ENCODE measurements at places on chromosomes 7 and 10.
A peak's percentile ranks its signal among the peaks of the same experiment; 100 is the strongest.

DNA sequence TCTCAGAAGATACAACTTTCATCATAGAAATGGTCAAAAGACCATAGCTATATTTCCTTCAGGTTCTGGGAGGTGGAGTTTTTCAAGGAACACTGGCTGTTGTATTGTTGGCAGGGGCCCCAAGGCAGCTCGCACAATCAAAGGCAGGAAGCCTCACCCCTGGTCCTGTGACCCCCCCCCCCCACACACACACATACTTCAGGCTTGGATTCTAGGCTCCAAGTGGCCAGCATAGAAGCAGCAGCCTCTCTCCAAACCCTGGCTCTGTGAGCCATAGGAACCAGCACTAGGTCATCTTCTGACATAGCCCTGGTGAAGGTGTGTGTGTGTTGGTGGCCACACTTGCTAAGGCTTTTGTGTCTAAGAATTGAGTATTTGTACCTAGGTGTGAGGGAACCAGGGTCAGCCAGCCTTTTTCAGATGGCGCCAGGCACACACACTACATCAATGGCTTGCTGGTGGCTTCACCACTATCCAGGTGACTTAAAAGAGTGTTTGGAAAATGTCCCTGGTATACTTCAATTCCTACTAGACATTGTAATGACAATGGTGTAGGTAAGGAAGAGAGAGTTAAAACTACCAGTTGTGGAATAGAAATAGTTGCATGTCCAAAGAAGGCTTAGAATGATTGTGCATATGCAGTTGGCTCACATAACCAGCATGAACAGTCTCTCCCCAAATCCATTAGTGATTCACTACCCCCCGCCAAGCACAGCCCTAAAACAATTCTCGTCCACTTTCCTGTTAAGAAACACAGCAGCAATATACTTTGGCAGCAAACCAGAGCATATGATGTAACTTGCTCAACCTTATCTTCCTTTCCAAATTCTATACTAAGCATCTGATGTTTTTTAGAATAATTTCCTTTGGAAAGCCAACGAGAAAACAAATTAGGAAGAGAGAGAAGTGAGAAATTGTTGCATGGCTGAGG, 91.3 kb downstream of the AVL9 start:
- no peak for DNase-seq

DNA sequence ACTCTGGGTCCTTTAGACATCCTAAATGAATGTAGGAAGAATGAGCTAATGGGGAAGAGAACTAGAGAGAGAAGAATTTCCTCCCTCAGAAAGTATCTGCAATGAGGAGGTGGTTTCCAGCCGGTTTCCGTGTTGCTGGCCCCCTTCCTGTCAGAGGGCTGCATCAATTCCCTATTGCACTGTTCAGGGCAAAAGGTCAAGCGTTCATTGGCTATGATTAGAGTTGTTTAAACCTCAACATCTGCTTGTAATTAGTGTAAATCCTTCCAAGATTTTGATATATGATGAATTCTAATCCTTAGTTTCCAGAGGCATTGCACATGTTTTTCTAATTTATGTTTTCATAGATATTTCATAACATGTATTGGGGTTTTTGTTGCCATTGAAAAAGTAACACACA, 107.3 kb upstream of the SGCE start:
- no peak for DNase-seq

GRCh38 chr7:28530175-28530802, 118.0 kb downstream of the CREB5 start:
- no peak for DNase-seq

GRCh38 chr10:98295907-98296306, 27.9 kb upstream of the LOXL4 start:
- no peak for DNase-seq

DNA sequence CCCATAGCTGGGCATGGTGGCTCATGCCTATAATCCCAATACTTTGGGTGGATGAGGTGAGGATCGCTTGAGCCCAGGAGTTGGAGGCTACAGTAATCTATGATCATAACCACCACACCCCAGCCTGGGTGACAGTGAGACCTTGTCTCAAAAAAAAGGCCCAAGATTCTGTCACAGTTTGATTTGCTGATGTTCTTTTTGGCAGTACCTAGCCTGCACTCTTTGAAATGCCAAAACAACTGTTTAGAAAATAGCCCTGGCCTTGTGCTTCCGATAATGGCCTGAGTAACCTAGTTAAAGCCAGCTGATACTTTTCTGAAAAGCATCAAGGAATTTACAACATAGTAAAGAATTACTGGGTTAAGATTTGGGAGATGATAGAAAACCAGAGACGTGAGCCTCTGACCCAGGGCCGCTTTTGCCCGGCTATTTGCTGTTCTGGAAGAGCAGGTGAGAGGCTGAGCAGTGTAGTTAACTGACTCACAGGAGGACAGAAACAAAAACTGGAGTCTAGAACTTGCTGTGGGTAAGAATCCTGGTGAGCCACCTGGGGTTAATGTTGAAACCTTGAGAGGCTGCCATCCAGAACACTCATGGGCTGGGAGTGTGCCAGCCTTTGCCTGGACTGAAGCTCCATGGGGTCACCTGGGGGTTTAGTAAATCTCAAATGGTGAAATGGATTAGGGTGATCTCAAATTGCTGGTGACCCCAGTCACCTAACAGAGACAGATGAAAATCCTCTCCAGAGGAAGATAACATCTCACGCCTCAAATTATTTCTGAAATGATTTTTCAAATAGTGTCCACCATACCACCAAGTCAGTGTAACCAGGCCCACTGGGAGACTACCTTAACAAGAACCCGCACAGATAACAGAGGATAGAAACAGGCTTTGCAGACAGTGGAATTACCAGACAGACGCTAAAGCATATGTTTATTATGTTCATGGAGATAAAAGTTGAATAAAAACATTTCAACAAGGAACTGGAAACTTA, 51.8 kb downstream of the GALNT11 start:
- peak; percentile 19 for DNase-seq

- DNase-seq = peak; percentile 64
These were observed 198.9 kb downstream of the REEP3 start for GRCh38 chr10:63720072-63720537.

GRCh38 chr7:95404316-95404865, 8.2 kb upstream of the PON3 start:
- no peak for DNase-seq

GRCh38 chr7:66957595-66958290, 36.7 kb downstream of the TMEM248 start:
- no peak for DNase-seq

GRCh38 chr10:112778579-112778978, 171.5 kb upstream of the TCF7L2 start:
- DNase-seq = no peak

- DNase-seq = no peak
These were observed 196.8 kb downstream of the REEP3 start for GRCh38 chr10:63718006-63718405.
